T-cell (primary cell): ENCODE measurements at places on chromosomes 16 and 17. TPM values are rescaled to one million over a fixed set of nuclear protein-coding genes. Genes with fewer than 3 reads are reported as not detected.
A peak's percentile ranks its signal among the peaks of the same experiment; 100 is the strongest.

GRCh38 chr17:1796800-1797199, 32.9 kb downstream of the SMYD4 start:
- H3K27me3 ChIP-seq: no peaks in the 10 kb centered on the region
- no peak overlapping the region for H3K27ac ChIP-seq

Gene GALR2
- 0.73 TPM for total RNA-seq

Gene WDR59
- total RNA-seq: 108 TPM

- peaks cover 3% of the 10 kb centered on the region for H3K4me1 ChIP-seq
- no peak overlapping the region for H3K27ac ChIP-seq
- H3K27me3 ChIP-seq: peaks cover 17% of the 10 kb centered on the region
- no peak overlapping the region for H3K4me3 ChIP-seq
- DNase-seq: no peak
Observed at GRCh38 chr16:57500578-57501111, 14.4 kb upstream of the DOK4 start.

GRCh38 chr17:7843536-7844291, 9.7 kb downstream of the KDM6B start:
- peaks cover 3% of the 10 kb centered on the region for H3K36me3 ChIP-seq
- peak overlapping the region; percentile 100 for H3K27ac ChIP-seq
- H3K4me3 ChIP-seq: peak overlapping the region; percentile 91
- peak; percentile 94 for DNase-seq
- H3K4me1 ChIP-seq: peaks cover 67% of the 10 kb centered on the region

DNA sequence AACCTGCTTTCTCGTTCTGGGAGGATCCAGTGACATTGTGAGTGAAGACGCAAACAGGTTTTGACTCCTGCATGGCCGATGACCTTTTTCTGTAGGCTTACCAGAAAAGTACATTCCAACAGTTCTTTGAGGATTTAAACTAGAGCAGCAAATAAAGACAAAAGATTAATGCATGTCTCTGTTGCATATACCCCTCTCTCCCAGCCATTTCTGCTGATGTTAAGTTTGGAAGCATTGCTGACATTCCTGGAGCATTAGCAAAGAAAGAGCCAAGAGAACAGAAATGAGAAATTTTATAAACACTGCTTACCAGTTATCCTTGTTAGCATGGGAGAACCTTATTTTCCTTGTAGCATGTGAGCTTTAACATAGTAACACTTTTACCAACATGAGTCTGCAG, 49.3 kb downstream of the SIAH1 start:
- H3K4me1 ChIP-seq: no peaks in the 10 kb centered on the region
- H3K36me3 ChIP-seq: peaks cover 6% of the 10 kb centered on the region
- H3K27ac ChIP-seq: no peak overlapping the region
- DNase-seq: no peak
- no peaks in the 10 kb centered on the region for H3K27me3 ChIP-seq

GRCh38 chr17:57744195-57745170, 616 bp downstream of the CCDC182 start:
- no peak overlapping the region for H3K4me3 ChIP-seq
- no peaks in the 10 kb centered on the region for H3K36me3 ChIP-seq
- DNase-seq: no peak
- H3K27me3 ChIP-seq: no peaks in the 10 kb centered on the region
- H3K4me1 ChIP-seq: no peaks in the 10 kb centered on the region

GRCh38 chr16:1036726-1037393, 35.7 kb upstream of the SSTR5 start:
- no peak overlapping the region for H3K27ac ChIP-seq
- no peak overlapping the region for H3K4me3 ChIP-seq
- H3K27me3 ChIP-seq: peaks cover 51% of the 10 kb centered on the region
- no peak for DNase-seq
- H3K4me1 ChIP-seq: no peaks in the 10 kb centered on the region

DNA sequence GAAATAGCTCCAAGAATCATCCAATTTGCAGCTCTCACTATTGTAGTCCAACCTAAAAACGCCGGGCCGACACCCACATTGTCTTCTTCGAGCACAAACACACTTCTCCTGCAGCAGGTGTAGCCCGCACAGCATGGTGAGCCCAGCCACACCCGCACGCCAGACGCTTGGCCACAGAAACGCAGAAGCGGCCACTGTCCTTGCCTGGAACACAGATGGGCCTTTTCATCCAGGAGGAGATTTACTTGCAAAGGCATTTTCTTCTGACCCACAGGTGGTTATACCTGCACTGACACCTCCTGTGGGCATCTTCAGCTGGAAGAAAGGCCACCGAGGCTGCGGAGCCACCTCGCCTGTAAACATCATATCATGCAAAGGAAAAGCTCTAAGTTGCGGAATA, 98.4 kb downstream of the ADCY9 start:
- H3K27ac ChIP-seq: no peak overlapping the region
- no peaks in the 10 kb centered on the region for H3K36me3 ChIP-seq
- peaks cover 14% of the 10 kb centered on the region for H3K4me1 ChIP-seq
- no peak for DNase-seq
- H3K4me3 ChIP-seq: no peak overlapping the region

Gene RHBDL1
- 2.0 TPM for total RNA-seq

DNA sequence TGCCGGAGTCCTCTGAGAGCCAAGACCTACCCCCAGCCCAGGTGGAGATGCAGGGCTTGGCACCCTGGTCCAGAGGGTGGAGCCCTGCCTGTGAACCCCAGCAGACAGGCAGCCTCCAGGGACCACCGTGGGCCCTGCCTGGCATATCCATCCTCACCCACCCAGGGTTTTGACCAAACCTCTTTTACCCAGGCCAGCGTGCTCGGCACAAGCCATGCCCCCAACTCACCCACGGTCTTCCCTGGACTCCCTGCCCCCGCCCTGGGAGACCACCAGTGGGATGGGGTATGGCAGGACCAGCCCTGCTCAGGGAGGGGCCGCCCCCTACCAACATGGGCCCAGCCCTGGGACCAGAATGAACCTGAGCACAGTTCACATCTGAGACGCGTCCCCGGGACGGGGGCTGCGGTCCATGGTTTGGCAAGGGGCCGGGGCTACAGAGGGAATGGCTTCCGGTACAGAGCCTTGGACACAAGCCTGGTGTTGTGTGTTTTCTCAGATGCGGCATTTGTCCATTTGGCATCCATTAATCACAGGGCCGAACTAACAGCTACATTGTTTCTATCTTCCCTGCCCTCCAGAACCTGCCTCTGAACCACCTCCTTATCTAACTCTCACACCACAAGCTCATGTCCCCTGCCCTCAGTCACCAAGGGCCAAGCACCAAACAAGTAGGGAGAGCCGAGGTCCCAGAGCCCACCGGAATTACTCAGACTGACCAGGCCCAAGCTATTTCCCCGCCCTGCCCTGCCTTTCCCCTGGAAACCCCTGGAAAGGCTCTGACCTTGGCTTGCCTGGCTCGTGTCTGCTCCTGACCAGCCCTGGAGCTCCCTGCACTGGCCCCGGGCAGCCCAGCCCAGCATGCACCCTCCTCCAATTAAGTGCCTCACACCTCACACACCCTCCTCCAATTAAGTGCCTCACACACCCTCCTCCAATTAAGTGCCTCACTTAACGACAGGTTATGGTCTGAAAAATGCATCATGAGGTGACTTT, 14.1 kb downstream of the HS3ST6 start:
- no peak overlapping the region for H3K4me3 ChIP-seq
- H3K4me1 ChIP-seq: no peaks in the 10 kb centered on the region
- no peaks in the 10 kb centered on the region for H3K27me3 ChIP-seq
- no peak overlapping the region for H3K27ac ChIP-seq

Gene FBXO39
- total RNA-seq: 1.4 TPM

DNA sequence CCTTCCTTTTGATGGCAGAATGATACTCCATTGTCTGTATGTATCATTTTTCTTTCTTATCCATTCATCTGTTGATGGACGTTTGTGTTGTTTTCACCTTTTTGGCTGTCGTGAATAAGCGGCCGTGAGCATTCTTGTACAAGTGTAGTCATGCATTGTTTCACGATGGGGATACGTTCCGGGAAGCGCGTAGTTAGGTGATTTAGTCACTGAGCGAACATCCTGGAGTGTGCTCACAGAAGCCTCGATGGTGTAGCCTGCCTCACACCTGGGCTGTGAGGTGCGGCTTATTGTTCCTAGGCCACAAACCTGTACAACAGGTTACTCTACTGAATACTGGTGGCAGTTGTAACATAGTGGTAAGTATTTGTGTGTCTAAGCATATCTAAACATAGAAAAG, 136.5 kb downstream of the CMIP start:
- H3K4me3 ChIP-seq: no peak overlapping the region
- H3K27me3 ChIP-seq: no peaks in the 10 kb centered on the region
- H3K27ac ChIP-seq: no peak overlapping the region
- peaks cover 8% of the 10 kb centered on the region for H3K36me3 ChIP-seq
- no peaks in the 10 kb centered on the region for H3K4me1 ChIP-seq

GRCh38 chr17:19237389-19238166, 412 bp downstream of the EPN2 start:
- peak overlapping the region; percentile 70 for H3K4me3 ChIP-seq
- H3K4me1 ChIP-seq: peaks cover 11% of the 10 kb centered on the region
- H3K27me3 ChIP-seq: peaks cover 11% of the 10 kb centered on the region
- no peaks in the 10 kb centered on the region for H3K36me3 ChIP-seq
- H3K27ac ChIP-seq: no peak overlapping the region

GRCh38 chr16:81318711-81319110, 3.9 kb downstream of the GAN start:
- no peak for DNase-seq
- H3K27me3 ChIP-seq: no peaks in the 10 kb centered on the region
- H3K4me3 ChIP-seq: no peak overlapping the region
- H3K36me3 ChIP-seq: no peaks in the 10 kb centered on the region
- H3K4me1 ChIP-seq: peaks cover 8% of the 10 kb centered on the region
- H3K27ac ChIP-seq: no peak overlapping the region

GRCh38 chr16:77499373-77500285, 64.8 kb upstream of the ADAMTS18 start:
- no peak overlapping the region for H3K4me3 ChIP-seq
- DNase-seq: no peak
- no peak overlapping the region for H3K27ac ChIP-seq
- H3K36me3 ChIP-seq: no peaks in the 10 kb centered on the region
- H3K4me1 ChIP-seq: no peaks in the 10 kb centered on the region

- no peak overlapping the region for H3K27ac ChIP-seq
- no peak overlapping the region for H3K4me3 ChIP-seq
- no peaks in the 10 kb centered on the region for H3K4me1 ChIP-seq
Observed at GRCh38 chr17:67051837-67052236, 7.5 kb downstream of the CACNG1 start.

GRCh38 chr17:10657879-10658278, 770 bp upstream of the MYH3 start:
- no peak overlapping the region for H3K27ac ChIP-seq
- peaks cover 7% of the 10 kb centered on the region for H3K4me1 ChIP-seq
- peaks cover 15% of the 10 kb centered on the region for H3K27me3 ChIP-seq
- H3K4me3 ChIP-seq: no peak overlapping the region
- peaks cover 6% of the 10 kb centered on the region for H3K36me3 ChIP-seq

DNA sequence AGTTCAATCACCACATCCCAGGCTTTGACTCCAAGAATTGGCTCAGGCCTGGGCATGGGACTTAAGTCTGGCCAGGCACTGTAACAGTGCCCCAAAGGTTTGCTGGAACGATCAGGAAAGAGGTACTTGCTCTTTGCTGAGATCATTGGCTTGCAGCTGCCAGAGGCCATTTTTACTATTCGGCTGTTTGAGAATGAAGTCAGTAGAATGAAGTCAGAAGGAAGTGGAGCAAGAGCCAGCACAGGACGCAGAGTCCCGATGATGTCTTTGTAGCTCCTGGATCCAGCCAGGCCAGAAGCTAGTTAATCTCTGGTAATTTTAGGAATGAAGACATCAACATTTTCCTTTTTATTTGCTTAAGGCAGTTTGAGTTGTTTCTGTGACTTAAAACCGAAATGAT, 195.5 kb downstream of the RAB11FIP4 start:
- no peak overlapping the region for H3K27ac ChIP-seq
- no peaks in the 10 kb centered on the region for H3K27me3 ChIP-seq
- no peaks in the 10 kb centered on the region for H3K4me1 ChIP-seq
- H3K4me3 ChIP-seq: no peak overlapping the region
- no peaks in the 10 kb centered on the region for H3K36me3 ChIP-seq

GRCh38 chr16:70743791-70744190, 57.2 kb downstream of the VAC14 start:
- no peak for DNase-seq
- H3K27me3 ChIP-seq: no peaks in the 10 kb centered on the region
- H3K36me3 ChIP-seq: peaks cover 3% of the 10 kb centered on the region
- peaks cover 49% of the 10 kb centered on the region for H3K4me1 ChIP-seq
- H3K4me3 ChIP-seq: no peak overlapping the region
- no peak overlapping the region for H3K27ac ChIP-seq

DNA sequence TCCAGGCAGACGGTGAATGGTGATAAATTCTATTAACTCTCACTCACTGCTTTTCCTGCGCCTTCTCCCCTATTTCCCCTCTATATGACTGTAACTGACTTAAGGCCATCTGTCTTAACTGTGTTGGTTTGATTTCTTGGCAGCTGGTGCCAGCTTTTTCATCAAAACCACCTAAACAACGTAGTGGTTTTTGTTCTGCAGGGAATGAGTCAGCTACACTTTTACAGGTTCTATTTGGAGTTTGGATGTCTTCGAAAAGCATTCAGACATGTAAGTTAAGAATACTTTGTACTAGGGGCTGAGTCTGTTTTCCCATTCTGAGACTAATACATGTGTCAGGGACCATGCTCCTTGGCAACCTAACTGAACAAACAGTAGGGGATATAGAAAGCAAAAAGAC, 8.5 kb downstream of the REXO5 start:
- DNase-seq: no peak
- H3K27me3 ChIP-seq: no peaks in the 10 kb centered on the region
- no peaks in the 10 kb centered on the region for H3K36me3 ChIP-seq
- no peak overlapping the region for H3K27ac ChIP-seq
- no peaks in the 10 kb centered on the region for H3K4me1 ChIP-seq

- no peak overlapping the region for H3K27ac ChIP-seq
- no peak overlapping the region for H3K4me3 ChIP-seq
- H3K36me3 ChIP-seq: no peaks in the 10 kb centered on the region
- H3K4me1 ChIP-seq: no peaks in the 10 kb centered on the region
- no peak for DNase-seq
Observed at GRCh38 chr17:44979426-44979995, 11.4 kb upstream of the C1QL1 start.

Gene CIITA
- total RNA-seq: 10.5 TPM

- no peaks in the 10 kb centered on the region for H3K27me3 ChIP-seq
- no peaks in the 10 kb centered on the region for H3K4me1 ChIP-seq
- no peak overlapping the region for H3K27ac ChIP-seq
- H3K4me3 ChIP-seq: no peak overlapping the region
- no peaks in the 10 kb centered on the region for H3K36me3 ChIP-seq
Observed at GRCh38 chr17:70314506-70314905, 145.2 kb downstream of the KCNJ2 start.

GRCh38 chr16:23832882-23833281, 2.9 kb upstream of the PRKCB start:
- no peak overlapping the region for H3K4me3 ChIP-seq
- DNase-seq: no peak
- no peaks in the 10 kb centered on the region for H3K36me3 ChIP-seq
- peaks cover 33% of the 10 kb centered on the region for H3K4me1 ChIP-seq
- no peak overlapping the region for H3K27ac ChIP-seq

- H3K4me1 ChIP-seq: no peaks in the 10 kb centered on the region
- H3K27me3 ChIP-seq: no peaks in the 10 kb centered on the region
- no peak overlapping the region for H3K27ac ChIP-seq
Observed at GRCh38 chr17:58577696-58578095, 63.3 kb upstream of the MTMR4 start.

Gene KRT36
- not detected for total RNA-seq
